ENCODE measurements at places on chromosomes 6 and 20.

GRCh38 chr20:44678242-44678641 lies 26.7 kb upstream of the ADA start:
- DNase-seq, result no peak

- no peak for DNase-seq
Observed at GRCh38 chr20:1844325-1845162, 50.7 kb upstream of the SIRPA start.

DNA sequence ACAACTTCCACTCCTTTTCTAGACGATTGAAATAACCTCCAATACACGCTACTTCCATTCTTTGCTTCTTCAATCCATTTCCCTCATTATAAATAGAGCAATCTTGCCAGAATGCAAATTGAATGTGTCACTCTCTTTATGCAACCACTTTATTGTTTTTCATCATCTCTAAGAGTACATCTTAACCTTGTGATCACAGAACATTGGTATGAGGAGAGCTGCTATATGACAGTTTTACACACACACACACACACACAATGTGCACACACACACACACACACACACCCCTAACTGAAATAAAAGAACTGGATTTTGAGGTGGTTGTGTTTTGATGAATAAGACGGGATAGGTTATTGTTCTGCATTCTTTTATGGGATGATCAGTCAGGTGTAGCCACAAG lies 187.0 kb downstream of the HDGFL1 start:
- no peak for DNase-seq

DNA sequence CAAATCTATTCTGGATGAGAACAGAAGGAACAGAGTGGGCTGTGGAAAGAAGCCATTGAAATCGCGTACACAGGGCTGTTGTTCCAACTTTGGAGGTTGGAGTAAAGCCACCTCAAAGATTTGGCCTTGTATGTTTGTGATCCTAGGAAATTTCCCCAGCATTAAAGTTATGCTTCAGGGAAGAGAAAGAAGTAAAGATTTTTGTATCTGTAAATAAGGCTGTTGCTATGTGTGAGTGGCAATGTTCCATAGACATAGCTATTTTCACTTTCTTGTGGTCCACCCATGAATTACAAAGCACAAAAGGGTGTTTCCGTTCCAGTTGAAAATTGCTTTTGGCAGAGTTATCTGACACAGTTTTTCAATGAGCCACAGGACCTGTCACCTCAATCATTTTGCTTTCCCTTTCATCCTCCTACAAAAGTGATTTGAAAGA lies 321.3 kb downstream of the TFAP2B start:
- DNase-seq, result no peak

DNA sequence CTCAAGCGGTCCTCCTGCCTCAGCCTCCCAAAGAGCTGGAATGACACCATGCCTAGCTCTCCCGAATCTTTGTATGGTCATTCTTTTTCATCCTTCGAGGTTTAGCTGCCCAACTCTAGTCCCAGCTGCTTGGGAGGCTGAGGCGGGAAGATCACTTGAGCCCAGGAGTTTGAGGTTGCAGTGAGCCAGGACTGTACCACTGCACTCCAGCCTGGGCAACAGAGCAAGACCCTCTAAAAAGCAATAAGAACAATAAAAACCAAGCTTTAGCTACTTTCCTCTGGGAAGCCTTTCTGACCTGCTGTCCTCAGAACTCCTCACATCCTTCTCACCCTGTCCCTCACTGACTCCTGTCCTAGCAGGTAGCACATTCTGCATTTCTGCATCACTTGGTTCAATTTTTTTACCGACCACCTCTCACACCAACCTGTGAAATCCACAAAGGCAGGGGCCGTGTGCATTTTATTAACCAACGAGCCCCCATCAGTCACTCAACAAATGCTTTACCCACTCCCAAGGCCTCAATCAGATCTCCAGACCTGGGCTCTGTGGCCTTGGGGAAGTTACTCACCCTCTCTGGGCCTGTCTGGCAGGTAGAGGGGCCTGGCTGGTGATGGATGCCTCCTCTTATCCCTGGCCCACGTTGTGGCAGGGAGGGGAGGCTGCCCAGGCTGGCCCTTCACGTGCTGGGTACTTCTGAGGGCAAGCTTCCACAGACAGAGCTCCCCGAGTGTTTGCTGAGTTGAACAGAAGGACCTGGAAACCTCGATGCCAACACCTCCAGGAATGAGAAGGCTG lies 14.7 kb upstream of the SRC start:
- DNase-seq, result no peak

GRCh38 chr6:143078468-143079324 lies 18.0 kb downstream of the AIG1 start:
- DNase-seq, result no peak

DNA sequence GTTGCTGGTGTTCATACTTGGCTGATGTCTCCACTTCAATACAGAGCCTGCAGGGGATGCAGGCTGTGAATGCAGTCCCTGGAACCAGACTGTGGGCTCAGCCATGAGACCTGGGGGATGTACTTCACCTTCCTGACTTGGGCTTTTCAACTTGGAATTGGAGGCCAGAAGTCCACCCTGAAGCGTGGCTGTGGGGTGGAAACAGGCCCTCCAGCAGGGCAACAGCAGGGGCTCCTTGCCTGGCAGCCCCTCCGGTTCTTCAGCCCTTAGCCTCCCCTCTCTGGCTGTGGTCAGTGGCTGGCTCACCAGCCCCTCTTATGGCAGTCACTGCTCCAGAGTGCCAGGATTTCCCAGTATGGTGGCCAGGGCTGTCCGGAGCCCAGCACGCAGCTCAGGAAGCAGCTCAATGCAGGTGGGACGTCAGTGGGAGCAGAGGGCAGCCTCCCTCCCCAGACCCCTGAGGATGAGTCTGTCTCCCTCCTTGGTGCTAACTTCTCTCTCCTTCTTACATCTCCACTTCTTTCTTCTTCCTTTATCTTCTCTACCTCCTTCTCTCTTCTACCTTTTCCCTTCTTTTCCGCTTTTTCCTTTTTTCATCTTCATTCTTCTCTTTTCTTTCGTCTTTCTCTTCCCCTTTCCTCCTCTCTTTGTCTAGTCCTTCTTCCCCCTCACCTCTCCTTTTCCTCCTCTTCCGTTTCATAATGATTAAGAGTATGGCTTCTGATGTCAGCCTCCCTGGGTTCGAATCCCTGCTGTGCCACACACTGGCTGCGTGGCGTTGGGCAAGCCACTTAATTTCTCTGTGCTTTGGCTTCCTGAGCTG lies 45.3 kb downstream of the SLC52A3 start:
- no peak for DNase-seq

DNA sequence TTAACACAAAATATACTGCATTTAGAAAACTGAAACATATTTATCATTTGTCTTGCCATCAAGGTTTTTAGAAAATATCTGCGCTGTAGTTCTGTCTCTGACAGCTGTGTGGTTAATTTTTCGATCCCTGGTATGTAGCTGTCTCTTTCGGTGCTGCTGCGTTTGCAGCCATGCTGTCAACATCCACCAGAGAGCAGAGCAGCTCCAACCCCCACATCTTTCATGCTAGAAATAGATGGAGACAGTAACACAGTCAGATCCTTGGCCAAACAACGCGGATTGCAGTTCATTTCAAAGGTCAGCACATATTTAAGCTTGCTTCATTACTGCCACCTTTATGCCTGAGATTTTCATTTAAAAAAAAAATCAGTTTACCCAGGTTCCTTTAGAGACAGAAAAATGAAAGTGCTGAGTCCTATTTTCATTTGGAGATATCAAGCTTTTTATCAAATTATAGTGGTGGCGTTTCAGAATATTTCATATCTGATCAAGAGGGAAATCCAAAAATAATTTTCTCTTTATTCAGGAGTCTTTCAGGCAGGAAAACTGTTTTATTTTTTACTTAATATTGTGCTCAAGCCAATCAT lies 157.7 kb upstream of the MMS22L start:
- peak; percentile 77 for DNase-seq

DNA sequence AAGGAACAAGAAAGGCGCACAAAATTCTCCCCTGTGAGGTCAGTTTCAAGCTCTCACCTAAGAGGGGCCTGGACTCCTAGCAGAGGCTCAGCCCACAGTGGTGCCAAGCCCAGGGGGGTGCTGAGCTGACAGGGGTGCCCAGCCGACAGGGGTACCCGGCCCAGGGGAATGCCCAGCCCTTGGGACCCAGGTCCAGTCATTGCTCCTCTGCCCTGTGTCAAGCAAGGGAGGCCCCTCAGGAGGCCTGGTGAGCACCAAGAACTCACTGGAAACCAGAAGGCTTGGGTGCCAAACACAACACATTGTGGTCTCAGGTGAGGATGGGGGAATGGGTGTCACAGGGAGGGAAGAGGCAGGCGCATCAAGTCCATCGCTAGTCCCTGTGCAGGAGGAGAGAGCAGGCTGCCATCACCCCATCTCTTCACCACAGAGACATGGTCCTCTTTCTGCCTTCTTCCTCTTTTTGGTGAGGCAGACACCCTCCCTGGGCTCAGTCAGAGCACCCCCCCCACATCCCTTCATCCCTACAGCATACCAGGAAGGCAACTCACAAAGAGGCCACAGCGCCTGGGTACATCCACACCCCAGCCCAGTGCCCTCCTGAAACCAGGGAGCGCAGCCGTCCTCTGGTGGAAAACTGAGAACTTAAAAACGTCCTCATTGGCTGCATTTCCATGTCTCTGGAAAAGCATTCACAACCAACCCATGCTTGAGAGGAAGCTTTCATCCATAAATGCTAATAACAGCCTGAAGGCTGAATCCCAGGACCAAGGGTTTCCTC lies 111.3 kb downstream of the BANF2 start:
- DNase-seq, result no peak

DNA sequence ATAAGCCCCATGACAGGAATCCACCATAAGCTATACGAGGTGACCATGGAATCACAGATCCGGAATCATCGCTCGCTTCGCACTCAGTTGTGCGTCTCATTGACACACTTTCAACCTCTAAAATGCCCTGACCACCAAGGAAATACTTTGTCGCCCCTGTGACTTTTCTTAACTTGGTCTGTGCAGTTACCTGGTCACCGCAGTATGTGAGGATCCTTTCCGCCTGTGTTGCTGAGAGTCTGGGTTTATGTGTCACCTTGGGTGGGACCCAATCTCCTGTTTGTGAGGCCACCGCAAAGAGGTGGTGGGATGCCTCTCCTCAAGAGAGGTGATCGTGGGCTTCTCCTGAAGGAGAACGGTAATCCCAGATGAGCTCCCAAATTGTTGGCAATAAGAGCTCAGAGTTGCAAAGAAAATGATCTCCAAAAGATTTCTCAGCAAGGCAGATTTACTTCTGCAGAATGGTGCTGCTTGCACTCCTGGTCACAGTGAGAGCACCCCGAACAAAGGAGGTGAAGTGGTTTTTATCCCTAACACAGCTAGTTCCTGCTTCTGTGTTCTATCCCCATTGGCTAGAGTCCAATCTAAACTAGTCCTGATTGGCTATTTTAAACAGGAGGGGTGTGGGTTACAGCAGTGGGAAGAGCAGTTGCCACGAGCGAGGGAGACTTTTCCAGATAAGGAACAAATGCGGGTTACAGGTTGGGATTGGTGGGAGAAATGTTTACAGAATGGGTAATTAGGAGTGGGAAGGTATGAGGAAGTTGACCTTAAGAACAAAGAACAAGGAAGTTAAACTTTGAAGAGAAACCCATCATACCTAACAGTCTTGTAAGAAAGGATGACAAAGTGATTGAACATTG lies 9.1 kb upstream of the ZNFX1 start:
- no peak for DNase-seq

GRCh38 chr6:30169658-30170614 lies 6.6 kb downstream of the TRIM15 start:
- peak; percentile 72 for DNase-seq

- no peak for DNase-seq
Observed at GRCh38 chr20:63735859-63736718, at the start of gene LIME1. Gene LIME1, plus strand, starts transcription at chr20:63736664. Its CDS starts 886 bp downstream, at chr20:63737550.

DNA sequence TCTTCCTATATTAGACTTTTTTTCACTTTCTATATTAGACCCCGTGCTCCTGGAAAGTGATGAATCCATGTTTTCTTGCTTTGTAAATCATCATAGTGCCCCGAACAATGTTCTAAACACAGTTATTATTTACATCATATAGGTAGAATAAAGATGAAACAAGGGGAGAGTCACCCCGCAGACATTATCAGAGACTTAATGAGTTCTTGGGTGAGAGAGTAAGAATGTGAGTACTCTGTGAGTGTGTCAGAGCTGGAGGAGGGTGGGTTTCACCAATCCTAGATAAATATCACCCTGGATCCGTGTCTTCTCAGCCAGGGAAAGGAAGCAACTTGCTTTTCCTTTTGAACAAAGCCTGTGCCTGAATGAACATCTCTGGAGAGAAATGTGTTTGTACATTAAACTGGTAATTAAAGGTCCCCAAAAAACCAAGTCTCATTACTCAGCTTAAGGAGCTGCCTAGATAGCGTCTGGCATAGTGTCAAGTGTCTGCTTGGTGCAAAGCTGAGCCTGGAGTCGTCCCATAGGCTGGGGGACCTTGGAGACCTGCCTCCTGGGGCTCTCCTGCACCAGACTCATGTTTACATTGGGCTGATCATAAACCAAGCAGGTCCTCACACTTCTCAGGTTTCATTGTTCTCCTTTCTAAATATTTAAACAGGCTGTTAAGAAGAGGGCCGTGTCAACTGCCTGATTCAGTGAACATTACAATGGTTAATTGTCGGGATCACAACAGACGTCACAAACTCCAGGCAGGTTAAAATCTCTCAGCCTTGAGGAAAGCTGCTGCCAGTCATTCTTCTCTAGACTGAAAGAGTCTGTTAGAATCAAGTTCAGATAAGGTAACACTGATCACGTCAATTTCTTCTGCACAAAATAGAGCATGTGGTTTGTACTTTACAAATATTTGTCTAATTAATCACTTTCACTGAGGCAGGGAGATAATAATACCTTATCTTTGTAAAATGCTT lies 179.7 kb upstream of the MYLIP start:
- DNase-seq, result peak; percentile 44

- no peak for DNase-seq
Observed at GRCh38 chr6:77440206-77440976, 22.9 kb downstream of the HTR1B start.

DNA sequence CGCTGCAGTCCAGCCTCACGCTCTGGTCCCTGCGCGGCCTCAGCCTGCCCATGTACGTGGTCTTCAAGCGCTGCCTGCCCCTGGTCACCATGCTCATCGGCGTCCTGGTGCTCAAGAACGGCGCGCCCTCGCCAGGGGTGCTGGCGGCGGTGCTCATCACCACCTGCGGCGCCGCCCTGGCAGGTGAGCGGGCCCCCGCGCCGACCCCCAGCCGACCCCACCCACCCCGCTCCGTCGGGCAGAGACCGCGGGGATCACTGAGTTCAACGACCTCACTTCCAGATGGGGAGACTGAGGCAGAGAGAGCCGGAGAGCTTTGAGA lies 545 bp downstream of the SLC35D3 start:
- no peak for DNase-seq

GRCh38 chr20:23094927-23095326 lies 8.8 kb upstream of the CD93 start:
- DNase-seq, result no peak

Data from cardiac muscle cell (in vitro differentiated cells and primary cell).